NCI-H1048 (cell line): ENCODE measurements at places on chromosomes 7 and 10.

DNA sequence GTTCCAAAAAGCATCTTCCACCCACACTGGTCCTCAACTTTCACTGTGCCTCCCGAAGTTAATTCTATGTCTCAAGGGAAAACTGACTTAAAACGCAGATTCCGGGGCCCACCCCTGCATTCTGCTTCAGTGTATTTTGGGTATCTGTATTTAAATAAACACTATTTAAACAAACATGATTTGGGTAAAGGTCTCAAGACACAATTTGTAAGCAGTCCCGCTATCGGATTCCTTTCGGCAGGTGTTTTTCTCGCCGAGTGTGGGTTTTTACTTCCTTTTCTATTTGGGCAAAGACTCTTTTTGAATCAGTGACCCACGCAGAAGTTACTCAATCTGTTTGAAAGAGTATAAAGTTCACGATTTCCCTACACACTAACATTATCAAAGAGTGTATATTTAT, 1.2 kb downstream of the PDIA4 start:
- DNase-seq, result no peak

DNA sequence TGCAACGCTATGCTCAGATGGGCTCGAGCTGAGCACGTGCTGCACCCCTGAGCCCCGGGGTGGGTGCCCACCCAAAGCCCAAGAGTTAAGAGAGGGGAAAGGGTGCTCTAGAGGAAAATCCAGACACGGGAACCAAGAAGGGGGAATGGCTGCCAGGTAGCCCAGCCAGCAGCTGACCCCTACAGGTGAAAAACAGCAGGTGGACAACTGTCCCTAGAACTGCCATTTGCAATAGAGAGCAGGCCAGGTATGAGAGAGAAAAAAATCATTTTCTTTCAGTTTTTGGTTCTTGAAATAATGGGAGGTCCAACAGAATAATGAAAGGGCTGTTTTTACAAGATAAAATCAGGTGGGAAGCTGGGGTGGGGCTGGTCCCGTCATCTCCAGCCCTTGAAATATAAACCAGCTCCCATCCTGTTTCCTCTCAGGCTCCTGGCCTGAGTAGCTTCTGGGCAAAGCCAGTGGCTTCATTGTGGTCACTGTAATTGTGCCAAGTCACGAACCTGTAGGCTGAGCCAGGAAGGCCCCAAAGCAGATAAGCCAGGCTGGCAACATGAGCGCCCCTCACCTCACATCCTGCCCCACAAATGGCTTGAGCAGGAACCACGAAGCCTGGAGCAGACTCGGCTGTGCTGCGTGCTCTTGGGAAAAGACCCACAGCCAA, 257.8 kb downstream of the SNX10 start:
- no peak for DNase-seq

GRCh38 chr7:156964971-156965370, 15.5 kb downstream of the NOM1 start:
- DNase-seq, result no peak

DNA sequence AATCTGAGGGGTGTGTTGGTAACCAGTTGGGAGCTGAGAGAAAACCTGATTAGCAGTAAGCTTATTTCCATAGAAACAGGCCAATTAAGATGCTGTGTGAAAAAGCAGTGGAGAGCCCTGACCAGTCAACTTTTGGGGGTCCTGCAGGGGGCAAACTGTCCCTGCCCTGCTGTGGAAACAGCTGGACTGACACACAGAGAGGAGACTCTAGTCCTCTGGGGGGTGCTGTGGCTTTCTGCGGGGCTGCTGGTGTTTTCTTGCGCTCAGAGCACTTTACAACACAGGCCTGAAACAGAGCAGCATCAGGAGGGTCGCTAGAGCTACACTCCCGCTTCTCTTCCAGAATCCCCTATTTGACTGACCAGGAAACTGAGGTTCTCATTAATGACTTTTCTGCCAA, 546.9 kb upstream of the GALNT17 start:
- no peak for DNase-seq

GRCh38 chr10:30527623-30528428, 93.8 kb downstream of the MAP3K8 start:
- DNase-seq, result no peak
